Mesothelial cell of epicardium (in vitro differentiated cells): ENCODE measurements at places on chromosomes 4 and X.

- no peak overlapping the region for H3K4me3 ChIP-seq
- H3K4me1 ChIP-seq: peaks cover 7% of the 10 kb centered on the region
- no peaks in the 10 kb centered on the region for H3K36me3 ChIP-seq
- DNase-seq: no peak
- H3K27ac ChIP-seq: no peak overlapping the region
Measured at GRCh38 chr4:37725718-37726117, 39.5 kb upstream of the RELL1 start.

GRCh38 chr4:124514588-124514987 lies 197.9 kb downstream of the ANKRD50 start:
- H3K27ac ChIP-seq: no peak overlapping the region
- no peak overlapping the region for H3K4me3 ChIP-seq
- H3K4me1 ChIP-seq: no peaks in the 10 kb centered on the region
- DNase-seq: no peak

- no peak overlapping the region for H3K27ac ChIP-seq
- peaks cover 7% of the 10 kb centered on the region for H3K36me3 ChIP-seq
- H3K4me1 ChIP-seq: no peaks in the 10 kb centered on the region
- H3K4me3 ChIP-seq: no peak overlapping the region
- no peak for DNase-seq
- no peaks in the 10 kb centered on the region for H3K27me3 ChIP-seq
Measured at GRCh38 chrX:133159205-133159604, 58.9 kb downstream of the TFDP3 start.

GRCh38 chrX:88526385-88526784 lies 220.6 kb upstream of the CPXCR1 start:
- H3K27ac ChIP-seq: no peak overlapping the region
- no peak overlapping the region for H3K4me3 ChIP-seq
- H3K27me3 ChIP-seq: no peaks in the 10 kb centered on the region
- no peaks in the 10 kb centered on the region for H3K4me1 ChIP-seq
- no peak for DNase-seq
- H3K36me3 ChIP-seq: no peaks in the 10 kb centered on the region

DNA sequence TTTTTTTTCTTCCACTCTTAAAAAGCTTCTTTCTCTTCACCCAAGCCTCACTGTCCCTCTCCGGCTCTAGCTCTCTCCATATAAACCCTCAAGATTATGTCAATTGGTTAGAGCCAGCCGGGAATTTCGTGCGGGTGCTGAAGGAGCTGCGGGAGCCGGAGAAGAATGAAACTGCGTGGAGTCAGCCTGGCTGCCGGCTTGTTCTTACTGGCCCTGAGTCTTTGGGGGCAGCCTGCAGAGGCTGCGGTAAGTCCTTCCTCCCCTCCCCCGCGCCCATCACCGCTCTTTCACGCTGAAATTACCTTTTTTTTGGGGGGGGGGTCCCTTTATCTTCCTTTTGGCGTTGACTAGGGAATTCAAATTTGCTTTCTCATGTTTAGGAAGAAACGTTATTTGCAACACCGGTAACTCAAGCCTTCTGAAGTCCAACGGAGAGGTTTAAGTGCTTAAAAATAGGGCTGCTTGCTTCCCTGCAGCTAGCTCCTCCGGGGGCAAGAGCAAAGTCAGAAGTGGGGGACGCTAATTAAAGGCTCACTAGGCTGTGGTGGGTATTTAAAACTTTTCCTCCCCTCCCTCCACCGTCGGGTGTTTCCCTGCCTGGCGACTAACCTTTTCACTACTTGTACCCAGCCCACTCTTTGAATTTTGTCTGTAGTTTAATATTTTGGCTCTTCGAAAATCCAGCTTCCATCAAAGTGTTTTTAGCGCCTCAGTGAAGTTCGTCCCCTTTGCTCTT lies 491 bp downstream of the COL4A5 start:
- H3K27me3 ChIP-seq: no peaks in the 10 kb centered on the region
- H3K4me1 ChIP-seq: peaks cover 57% of the 10 kb centered on the region
- peak overlapping the region; percentile 98 for H3K4me3 ChIP-seq
- peak overlapping the region; percentile 96 for H3K27ac ChIP-seq

GRCh38 chr4:108465886-108466500 lies 154.4 kb upstream of the RPL34 start:
- no peak overlapping the region for H3K4me3 ChIP-seq
- no peak for DNase-seq
- no peaks in the 10 kb centered on the region for H3K27me3 ChIP-seq
- H3K4me1 ChIP-seq: peaks cover 18% of the 10 kb centered on the region

DNA sequence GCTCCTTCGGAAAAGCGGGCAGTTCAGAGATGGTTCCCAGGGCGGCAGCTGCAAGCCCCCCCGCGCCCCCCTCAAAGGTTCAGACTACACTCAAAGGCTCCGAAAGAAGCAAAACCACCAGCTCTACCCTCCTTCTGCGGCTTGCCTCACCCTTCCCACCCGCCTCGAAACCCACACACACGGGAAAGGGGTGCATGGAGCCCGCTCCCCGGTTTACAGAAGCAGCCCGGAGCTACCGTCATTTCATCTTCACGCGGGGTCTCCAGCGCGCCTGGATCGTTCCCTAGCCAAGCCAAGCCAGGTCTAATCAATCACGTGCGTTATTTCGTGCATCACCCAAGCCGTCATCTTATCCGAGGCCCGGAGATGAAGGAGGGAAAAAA lies 1.2 kb downstream of the NLGN4X start:
- peak overlapping the region; percentile 87 for H3K4me3 ChIP-seq
- no peaks in the 10 kb centered on the region for H3K36me3 ChIP-seq
- H3K4me1 ChIP-seq: peaks cover 19% of the 10 kb centered on the region
- DNase-seq: no peak
- no peak overlapping the region for H3K27ac ChIP-seq

- H3K36me3 ChIP-seq: peaks cover 15% of the 10 kb centered on the region
- DNase-seq: no peak
- H3K4me3 ChIP-seq: no peak overlapping the region
- H3K4me1 ChIP-seq: peaks cover 21% of the 10 kb centered on the region
- H3K27me3 ChIP-seq: no peaks in the 10 kb centered on the region
Measured at GRCh38 chr4:101037938-101038413, 309.4 kb downstream of the PPP3CA start.

- DNase-seq: no peak
- no peak overlapping the region for H3K27ac ChIP-seq
- no peaks in the 10 kb centered on the region for H3K36me3 ChIP-seq
Measured at GRCh38 chr4:85673540-85673939, 198.6 kb downstream of the ARHGAP24 start.
